ENCODE measurements at places on chromosomes 1 and 21. TPM values are rescaled to one million over a fixed set of nuclear protein-coding genes. Genes with fewer than 3 reads are reported as not detected.

Gene INAVA
- polyA plus RNA-seq: 50.2 TPM

Gene RBM11
- polyA plus RNA-seq: not detected

Gene TPRG1L
- polyA plus RNA-seq: 18.7 TPM

Gene LYST
- 2.2 TPM for polyA plus RNA-seq

Gene NPPB
- 0.20 TPM for polyA plus RNA-seq

Gene BATF3
- 7.0 TPM for polyA plus RNA-seq

Gene SHCBP1L
- polyA plus RNA-seq: not detected

Gene UBIAD1
- polyA plus RNA-seq: 11.4 TPM

Gene XCL1
- polyA plus RNA-seq: not detected

Gene BGLAP
- 0.23 TPM for polyA plus RNA-seq

Gene CLEC20A
- not detected for polyA plus RNA-seq

Gene SRGAP2
- polyA plus RNA-seq: 16.5 TPM

Gene LCE1C
- polyA plus RNA-seq: not detected

Gene LRRC53
- polyA plus RNA-seq: not detected

Measured in A549 (cell line).